ENCODE measurements at places on chromosomes 6 and 20. TPM values are rescaled to one million over a fixed set of nuclear protein-coding genes. Genes with fewer than 3 reads are reported as not detected.

The HEBP2 gene
- polyA plus RNA-seq = 3.0 TPM

The RBPJL gene
- polyA plus RNA-seq = not detected

The SCGN gene
- polyA plus RNA-seq = 283 TPM

The HUS1B gene
- polyA plus RNA-seq = 1.8 TPM

The SS18L1 gene
- polyA plus RNA-seq = 132 TPM

The CAGE1 gene
- polyA plus RNA-seq = not detected

The POM121L2 gene
- not detected for polyA plus RNA-seq

The FAM217A gene
- not detected for polyA plus RNA-seq

The BMP7 gene
- polyA plus RNA-seq = 3.6 TPM

The LY6G6C gene
- polyA plus RNA-seq = 0.88 TPM

The ERVFRD-1 gene
- not detected for polyA plus RNA-seq

The SPATA25 gene
- polyA plus RNA-seq = 5.1 TPM

The LTB gene
- polyA plus RNA-seq = not detected

The AVP gene
- not detected for polyA plus RNA-seq

The TRIM26 gene
- polyA plus RNA-seq = 25.9 TPM

The METTL24 gene
- not detected for polyA plus RNA-seq

The PTGIS gene
- polyA plus RNA-seq = 3.2 TPM

The BPIFA2 gene
- not detected for polyA plus RNA-seq

The FERMT1 gene
- 0.16 TPM for polyA plus RNA-seq

The FAM209B gene
- not detected for polyA plus RNA-seq

The SNTA1 gene
- 8.6 TPM for polyA plus RNA-seq

The KCTD20 gene
- 37.6 TPM for polyA plus RNA-seq

The BTBD3 gene
- 90.0 TPM for polyA plus RNA-seq

The SMPDL3A gene
- polyA plus RNA-seq = 8.2 TPM

The COL9A1 gene
- 1.8 TPM for polyA plus RNA-seq

The SPO11 gene
- polyA plus RNA-seq = not detected

The GRM1 gene
- polyA plus RNA-seq = 2.9 TPM

The CPNE5 gene
- 9.5 TPM for polyA plus RNA-seq

The TRIM31 gene
- polyA plus RNA-seq = not detected

The CAP2 gene
- polyA plus RNA-seq = 11.8 TPM

The BPIFA1 gene
- not detected for polyA plus RNA-seq

The DDAH2 gene
- 410 TPM for polyA plus RNA-seq

The MDC1 gene
- 8.1 TPM for polyA plus RNA-seq

The OVOL2 gene
- not detected for polyA plus RNA-seq

The MICB gene
- polyA plus RNA-seq = not detected

The PNPLA1 gene
- polyA plus RNA-seq = 0.26 TPM

The KIF16B gene
- 3.8 TPM for polyA plus RNA-seq

The SCRT2 gene
- polyA plus RNA-seq = 3.8 TPM

The SLC26A8 gene
- polyA plus RNA-seq = not detected

The BTN1A1 gene
- not detected for polyA plus RNA-seq

The MUC22 gene
- not detected for polyA plus RNA-seq

The RPP21 gene
- polyA plus RNA-seq = 116 TPM

The ACOT8 gene
- polyA plus RNA-seq = 68.7 TPM

The LPIN3 gene
- 0.44 TPM for polyA plus RNA-seq

The MAS1 gene
- not detected for polyA plus RNA-seq

The C20orf202 gene
- polyA plus RNA-seq = 0.62 TPM

The PSMA7 gene
- 871 TPM for polyA plus RNA-seq

The MMP24 gene
- polyA plus RNA-seq = 68.9 TPM

The SOX12 gene
- 9.6 TPM for polyA plus RNA-seq

The MLN gene
- polyA plus RNA-seq = not detected

Data from neural cell (in vitro differentiated cells).